ENCODE measurements at places on chromosomes 5 and 9. TPM values are rescaled to one million over a fixed set of nuclear protein-coding genes. Genes with fewer than 3 reads are reported as not detected.
A peak's percentile ranks its signal among the peaks of the same experiment; 100 is the strongest.

C9 gene
- total RNA-seq, result not detected

SHISAL2B gene
- total RNA-seq, result not detected

NCS1 gene
- total RNA-seq, result 14.4 TPM

IRX1 gene
- not detected for total RNA-seq

SPEF2 gene
- total RNA-seq, result 8.0 TPM

GRCh38 chr9:4238522-4238921 is 61.3 kb downstream of the GLIS3 start:
- no peak for DNase-seq

- H3K4me3 ChIP-seq, result no peak overlapping the region
- H3K27ac ChIP-seq, result no peak overlapping the region
- H3K4me1 ChIP-seq, result no peaks in the 10 kb centered on the region
- peaks cover 37% of the 10 kb centered on the region for H3K27me3 ChIP-seq
Measured at GRCh38 chr9:79968533-79968932, 396.8 kb downstream of the TLE4 start.

- no peaks in the 10 kb centered on the region for H3K36me3 ChIP-seq
- H3K4me1 ChIP-seq, result peaks cover 20% of the 10 kb centered on the region
- no peak overlapping the region for H3K4me3 ChIP-seq
- no peak overlapping the region for H3K27ac ChIP-seq
- no peak for DNase-seq
Measured at GRCh38 chr5:82596451-82596850, 318.3 kb upstream of the RPS23 start.

- H3K27me3 ChIP-seq, result peaks cover 21% of the 10 kb centered on the region
- no peak for DNase-seq
- no peak overlapping the region for H3K27ac ChIP-seq
- H3K4me3 ChIP-seq, result no peak overlapping the region
- no peaks in the 10 kb centered on the region for H3K4me1 ChIP-seq
- H3K36me3 ChIP-seq, result no peaks in the 10 kb centered on the region
Measured at GRCh38 chr9:85359161-85359560, 382.6 kb downstream of the AGTPBP1 start.

GRCh38 chr5:167945542-167946384 is 345.7 kb upstream of the WWC1 start:
- H3K27me3 ChIP-seq, result peaks cover 79% of the 10 kb centered on the region
- no peak for DNase-seq
- no peaks in the 10 kb centered on the region for H3K36me3 ChIP-seq
- no peak overlapping the region for H3K27ac ChIP-seq

GRCh38 chr9:19252174-19252884 is 21.8 kb downstream of the DENND4C start:
- H3K36me3 ChIP-seq, result no peaks in the 10 kb centered on the region
- no peaks in the 10 kb centered on the region for H3K4me1 ChIP-seq
- H3K27me3 ChIP-seq, result no peaks in the 10 kb centered on the region
- H3K27ac ChIP-seq, result no peak overlapping the region
- H3K4me3 ChIP-seq, result no peak overlapping the region

GRCh38 chr5:73625944-73626811 is at the start of gene ARHGEF28:
Gene ARHGEF28, plus strand, starts transcription at chr5:73626196. Its CDS starts 58,656 bp downstream, at chr5:73684852.
- peaks cover 58% of the 10 kb centered on the region for H3K4me1 ChIP-seq
- DNase-seq, result peak; percentile 90
- peaks cover 25% of the 10 kb centered on the region for H3K36me3 ChIP-seq

GRCh38 chr9:133761641-133762248 is 23.6 kb upstream of the SARDH start:
- H3K27ac ChIP-seq, result no peak overlapping the region
- no peak for DNase-seq
- H3K27me3 ChIP-seq, result no peaks in the 10 kb centered on the region
- no peak overlapping the region for H3K4me3 ChIP-seq

DNA sequence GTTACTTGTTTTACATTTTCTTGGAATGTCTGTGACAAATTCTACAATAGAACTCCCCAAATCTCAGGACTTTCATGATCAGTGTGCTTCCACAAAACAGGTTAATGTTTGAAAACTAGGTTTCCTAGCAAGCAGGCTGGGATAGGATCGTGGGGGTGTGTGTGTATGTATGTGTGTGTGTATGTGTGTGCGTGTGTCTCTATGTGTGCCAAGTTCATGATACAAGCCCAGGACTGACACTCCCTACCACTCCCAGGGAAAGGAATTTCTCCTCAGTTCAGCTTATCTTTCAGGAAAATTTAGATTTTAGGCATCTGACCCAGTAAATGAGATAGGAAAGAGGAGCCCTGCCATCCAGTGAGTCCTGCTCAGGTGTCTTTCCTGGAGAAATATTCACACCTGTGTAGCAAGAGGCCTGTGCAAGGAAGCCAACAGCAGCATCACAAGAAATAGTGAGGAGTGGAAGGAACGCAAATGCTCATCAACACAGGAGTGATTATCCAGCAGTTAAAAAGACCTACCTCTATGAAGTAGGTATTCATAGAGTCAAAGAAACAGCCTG is 13.8 kb upstream of the ABLIM3 start:
- no peaks in the 10 kb centered on the region for H3K27me3 ChIP-seq
- DNase-seq, result no peak
- peak overlapping the region; percentile 43 for H3K27ac ChIP-seq
- H3K4me1 ChIP-seq, result peaks cover 73% of the 10 kb centered on the region
- no peak overlapping the region for H3K4me3 ChIP-seq
- peaks cover 8% of the 10 kb centered on the region for H3K36me3 ChIP-seq

DNA sequence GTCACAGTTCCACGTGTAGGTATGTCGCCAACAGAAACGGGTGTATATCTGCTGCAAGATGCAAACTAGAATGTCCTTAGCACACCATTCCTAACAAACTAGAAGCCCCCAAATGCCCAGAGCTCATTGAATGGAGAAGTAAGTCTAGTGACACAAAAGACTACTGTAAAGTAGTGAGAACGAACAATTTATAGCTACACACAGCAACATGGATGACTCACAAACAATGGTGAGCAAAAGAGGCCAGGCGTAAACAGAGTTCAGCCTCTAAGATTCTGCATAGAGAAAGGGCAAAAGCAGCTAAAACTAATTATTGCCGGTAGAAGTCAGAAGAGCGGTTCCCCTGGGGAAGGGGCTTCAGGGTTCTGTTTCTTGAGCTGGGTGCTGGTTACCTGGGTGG is 74.7 kb downstream of the AMBP start:
- H3K36me3 ChIP-seq, result peaks cover 4% of the 10 kb centered on the region
- no peaks in the 10 kb centered on the region for H3K27me3 ChIP-seq
- DNase-seq, result no peak
- H3K4me1 ChIP-seq, result no peaks in the 10 kb centered on the region

DNA sequence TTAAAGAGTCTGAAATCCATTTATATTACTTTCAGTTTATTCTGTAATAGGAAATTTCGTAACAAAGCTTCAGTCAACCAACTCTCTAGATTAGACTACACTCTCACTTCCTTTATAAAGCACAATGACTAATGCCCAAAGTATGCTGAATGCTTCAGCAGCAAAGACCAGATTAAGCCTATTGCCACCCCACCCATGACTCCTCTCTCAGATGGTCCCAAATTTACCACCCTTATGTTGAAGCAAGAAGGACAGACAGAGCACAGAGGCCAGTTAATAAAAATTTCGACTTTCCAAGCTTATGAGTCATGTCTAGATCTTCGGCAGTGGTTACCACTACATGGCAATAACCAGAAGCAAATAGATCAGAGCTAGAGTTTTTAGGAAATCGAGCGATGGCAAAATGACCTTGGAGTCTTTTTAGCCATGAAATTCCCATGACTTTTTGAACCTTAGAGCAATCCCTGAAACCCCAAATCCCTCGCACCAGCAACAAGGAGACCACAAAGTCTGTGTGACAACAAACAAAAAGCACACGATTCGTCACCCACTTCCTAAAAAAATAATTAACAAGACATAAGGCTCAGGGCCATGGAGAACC is 287.8 kb upstream of the RASA1 start:
- H3K27me3 ChIP-seq, result no peaks in the 10 kb centered on the region
- peak overlapping the region; percentile 86 for H3K27ac ChIP-seq
- peak overlapping the region; percentile 62 for H3K4me3 ChIP-seq
- peaks cover 8% of the 10 kb centered on the region for H3K36me3 ChIP-seq
- DNase-seq, result peak; percentile 39

GRCh38 chr5:69276422-69277174 is 41.9 kb downstream of the CDK7 start:
- peaks cover under 1% of the 10 kb centered on the region for H3K4me1 ChIP-seq
- no peaks in the 10 kb centered on the region for H3K27me3 ChIP-seq
- no peak overlapping the region for H3K27ac ChIP-seq

GRCh38 chr5:129689045-129689444 is 58.8 kb upstream of the MINAR2 start:
- DNase-seq, result no peak
- H3K27ac ChIP-seq, result no peak overlapping the region
- H3K36me3 ChIP-seq, result no peaks in the 10 kb centered on the region
- no peak overlapping the region for H3K4me3 ChIP-seq
- H3K4me1 ChIP-seq, result no peaks in the 10 kb centered on the region
- H3K27me3 ChIP-seq, result no peaks in the 10 kb centered on the region

DNA sequence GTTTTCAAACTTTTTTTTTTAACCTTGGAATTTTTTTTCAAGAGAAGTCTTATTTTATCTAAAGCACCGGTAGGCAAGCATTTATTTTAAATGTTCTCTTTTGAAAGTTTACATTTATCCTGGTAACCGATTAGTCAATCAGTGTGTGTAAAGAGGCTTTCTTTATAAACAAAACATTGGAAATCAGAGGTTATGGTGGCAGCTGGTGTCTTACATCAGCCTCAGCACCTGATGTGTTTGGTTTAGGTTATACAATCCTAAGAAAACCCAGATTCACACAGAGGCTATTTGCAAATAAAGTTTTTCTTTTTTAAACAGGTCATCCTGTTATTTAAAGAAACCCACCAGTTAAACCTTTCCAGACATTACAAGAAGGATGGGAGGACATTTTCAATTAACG is 173.3 kb upstream of the GDNF start:
- H3K4me1 ChIP-seq, result no peaks in the 10 kb centered on the region
- H3K4me3 ChIP-seq, result no peak overlapping the region
- peaks cover 61% of the 10 kb centered on the region for H3K27me3 ChIP-seq
- no peak for DNase-seq
- H3K36me3 ChIP-seq, result no peaks in the 10 kb centered on the region

- no peak overlapping the region for H3K27ac ChIP-seq
- no peak for DNase-seq
- no peak overlapping the region for H3K4me3 ChIP-seq
- peaks cover 13% of the 10 kb centered on the region for H3K27me3 ChIP-seq
Measured at GRCh38 chr9:109181284-109181683, 14.2 kb upstream of the FRRS1L start.

GRCh38 chr9:126531035-126531571 is 82.6 kb upstream of the LMX1B start:
- no peaks in the 10 kb centered on the region for H3K36me3 ChIP-seq
- no peak for DNase-seq
- H3K4me3 ChIP-seq, result no peak overlapping the region
- no peaks in the 10 kb centered on the region for H3K4me1 ChIP-seq

DNA sequence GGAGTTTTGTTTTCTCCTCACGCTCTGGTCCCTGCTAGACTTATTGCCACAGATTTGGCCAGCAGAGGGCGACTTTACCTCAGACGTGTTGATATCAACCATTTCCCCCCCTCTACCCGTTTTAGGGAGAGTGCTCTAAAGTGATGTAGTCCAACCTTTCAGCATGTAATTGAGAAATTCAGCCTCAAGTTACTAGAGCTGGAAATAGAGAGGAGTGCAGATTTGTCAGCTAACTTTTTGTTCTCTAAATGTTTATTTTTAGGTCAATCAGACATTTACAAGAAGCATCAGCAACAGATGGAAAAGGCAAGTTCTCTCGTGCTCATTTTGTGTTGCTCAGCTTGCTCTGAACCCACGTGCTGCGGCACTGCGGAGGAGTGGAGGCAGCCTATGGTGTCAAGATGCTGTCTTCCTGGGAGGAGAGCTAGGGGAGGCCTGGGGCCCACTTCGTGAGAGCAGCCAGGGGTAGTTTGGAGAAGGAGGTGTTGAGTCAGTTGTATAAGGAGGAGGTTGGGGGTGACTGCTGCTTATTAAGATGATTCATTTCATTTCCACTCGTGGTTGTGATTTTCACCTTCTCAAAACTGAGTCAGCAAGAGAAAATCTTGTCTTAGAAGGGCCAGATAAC is 53.6 kb downstream of the GPR107 start:
- no peak overlapping the region for H3K27ac ChIP-seq
- H3K36me3 ChIP-seq, result peaks cover 4% of the 10 kb centered on the region
- no peak overlapping the region for H3K4me3 ChIP-seq

DNA sequence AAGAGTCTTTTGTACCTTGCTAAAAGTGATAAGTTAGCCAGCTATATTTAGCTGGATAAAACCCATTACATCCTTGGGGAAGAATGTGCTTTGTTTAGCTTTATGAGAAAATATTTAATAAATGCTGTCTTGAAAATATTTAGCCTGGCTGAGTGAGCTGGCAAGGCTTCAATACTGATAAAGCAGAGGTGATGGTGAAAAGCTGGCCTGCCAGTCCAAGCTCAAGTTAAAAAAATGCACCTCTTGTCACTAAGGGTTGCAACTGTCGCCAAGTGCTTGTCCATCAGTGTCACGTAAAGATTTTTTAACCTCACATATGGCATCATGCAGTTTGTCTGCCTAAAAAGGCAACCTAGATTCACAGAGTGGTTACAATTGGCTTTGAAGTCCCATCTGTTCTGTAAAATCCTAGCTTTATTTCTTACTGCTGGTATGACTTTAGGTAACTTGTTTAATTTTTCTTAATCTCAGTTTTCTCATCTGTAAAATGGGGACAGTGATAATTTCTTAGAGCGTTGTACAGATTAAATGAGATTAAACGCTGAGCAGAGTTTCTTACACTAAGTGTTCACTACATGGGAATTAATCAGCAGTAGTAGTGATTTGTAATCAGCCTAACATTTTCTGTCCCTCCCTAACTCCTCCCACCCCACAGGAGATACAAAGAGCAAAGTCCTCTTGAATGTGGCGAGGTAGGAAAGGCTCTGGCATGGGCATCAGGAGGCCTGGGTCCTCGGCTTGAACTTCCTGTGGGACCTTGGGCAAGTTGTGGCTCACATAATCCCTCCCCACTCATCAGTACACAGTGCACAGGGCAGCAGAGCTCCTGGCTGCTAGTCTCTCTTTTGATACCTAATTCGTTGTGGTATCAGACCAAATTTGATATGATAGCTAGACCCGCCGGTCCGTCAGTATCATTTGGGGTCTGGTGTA is 48.7 kb downstream of the PIK3R1 start:
- H3K27me3 ChIP-seq, result no peaks in the 10 kb centered on the region
- H3K4me3 ChIP-seq, result no peak overlapping the region
- peak overlapping the region; percentile 82 for H3K27ac ChIP-seq
- no peak for DNase-seq
- peaks cover 68% of the 10 kb centered on the region for H3K4me1 ChIP-seq
- H3K36me3 ChIP-seq, result no peaks in the 10 kb centered on the region

DNA sequence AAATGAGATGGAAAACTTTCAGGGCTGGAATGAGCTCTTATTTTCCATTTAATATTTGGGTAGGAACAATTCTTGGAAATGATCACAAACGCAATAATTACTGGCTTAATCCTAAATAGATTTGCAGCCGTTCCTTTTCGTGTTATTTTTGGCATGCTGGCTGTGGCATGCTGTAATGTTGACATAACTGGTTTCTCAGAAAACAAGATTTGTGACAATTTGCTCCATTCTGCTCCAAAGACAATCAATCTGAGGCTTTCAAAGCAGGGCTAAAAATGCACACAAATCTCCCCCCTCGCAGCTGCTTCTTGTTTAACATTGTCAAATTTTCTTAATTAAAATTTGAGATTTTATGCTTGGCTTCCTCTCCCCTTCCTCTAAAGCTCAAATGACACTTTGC is 151.2 kb downstream of the TTC39B start:
- H3K36me3 ChIP-seq, result no peaks in the 10 kb centered on the region
- H3K4me1 ChIP-seq, result no peaks in the 10 kb centered on the region
- H3K27ac ChIP-seq, result no peak overlapping the region
- no peaks in the 10 kb centered on the region for H3K27me3 ChIP-seq

Measured in Calu3 (cell line).